ENCODE measurements at places on chromosomes 4 and X.

- peak; percentile 87 for DNase-seq
Measured at GRCh38 chr4:125317525-125317877, 2.7 kb downstream of the FAT4 start.

GRCh38 chrX:151081016-151081415 is 95.4 kb upstream of the GPR50 start:
- DNase-seq = no peak

DNA sequence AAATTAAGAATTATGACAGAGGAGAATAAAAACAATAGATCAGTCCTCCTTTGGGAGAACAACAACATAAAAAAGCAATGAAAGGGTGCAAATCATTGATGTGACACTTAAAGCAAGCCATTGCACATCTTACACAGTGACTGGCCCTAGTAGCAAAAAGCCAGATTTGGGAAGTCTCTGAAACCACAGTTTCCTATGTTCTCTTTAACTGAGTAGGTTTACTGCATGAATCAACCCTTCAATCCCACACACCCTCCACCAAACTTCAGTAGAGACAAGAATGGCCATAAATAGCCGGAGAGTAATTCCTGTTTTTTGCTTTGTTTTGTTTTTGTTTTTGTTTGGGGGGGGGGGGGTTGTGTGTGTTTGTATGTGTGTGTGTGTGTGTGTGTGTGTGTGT is 180.8 kb downstream of the VEGFC start:
- no peak for DNase-seq

DNA sequence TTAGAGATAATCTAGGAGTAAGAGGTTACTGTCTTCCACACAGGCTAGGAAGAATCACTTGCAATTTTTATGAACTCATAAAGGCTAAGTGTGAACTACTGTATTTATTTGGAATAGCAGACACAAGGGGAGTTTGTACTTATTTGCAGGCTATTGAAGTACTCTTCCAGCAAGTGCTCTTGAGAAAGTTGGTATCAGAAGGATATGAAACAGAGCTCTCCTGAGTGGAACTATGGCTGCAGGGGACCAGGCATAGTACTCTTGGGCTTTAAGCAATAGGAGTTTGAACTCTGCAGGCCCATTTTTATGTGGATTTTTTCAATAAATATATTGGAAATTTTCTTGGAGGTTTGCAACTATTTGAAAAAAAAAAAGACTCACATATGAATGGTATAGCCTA is 756.3 kb upstream of the ATOH1 start:
- no peak for DNase-seq

- DNase-seq = no peak
Measured at GRCh38 chrX:28321286-28321685, 266.0 kb upstream of the IL1RAPL1 start.

GRCh38 chr4:6715704-6716017 is 313 bp upstream of the BLOC1S4 start:
- no peak for DNase-seq

- DNase-seq = no peak
Measured at GRCh38 chr4:175779081-175779620, 32.9 kb downstream of the GPM6A start.

DNA sequence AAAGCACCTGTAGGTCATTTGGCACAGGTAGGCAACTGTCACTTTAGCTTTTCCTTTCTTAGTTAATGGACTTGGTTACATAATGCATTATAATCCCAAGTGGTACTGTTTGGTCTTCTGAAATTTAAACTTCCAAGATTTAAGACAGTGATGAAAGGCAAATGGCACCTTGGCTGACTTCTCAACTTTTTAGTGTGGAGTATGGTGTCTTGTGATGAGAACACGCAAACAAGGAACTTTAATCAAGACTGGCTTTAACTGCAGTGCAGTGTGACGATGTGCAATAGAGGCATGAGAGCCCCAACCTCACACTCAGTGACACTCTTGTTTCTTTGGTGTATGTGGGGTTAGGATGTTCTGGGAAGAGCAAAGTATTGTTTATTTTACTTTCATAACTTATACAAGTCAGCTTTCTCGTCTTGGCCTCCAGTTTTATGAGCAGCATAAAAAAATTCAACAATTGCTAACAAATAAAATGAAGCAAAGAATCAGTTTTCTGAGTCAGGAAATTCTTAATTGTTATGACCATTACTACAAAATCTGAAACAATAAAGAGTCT is 171.9 kb downstream of the MAD2L1 start:
- DNase-seq = no peak

DNA sequence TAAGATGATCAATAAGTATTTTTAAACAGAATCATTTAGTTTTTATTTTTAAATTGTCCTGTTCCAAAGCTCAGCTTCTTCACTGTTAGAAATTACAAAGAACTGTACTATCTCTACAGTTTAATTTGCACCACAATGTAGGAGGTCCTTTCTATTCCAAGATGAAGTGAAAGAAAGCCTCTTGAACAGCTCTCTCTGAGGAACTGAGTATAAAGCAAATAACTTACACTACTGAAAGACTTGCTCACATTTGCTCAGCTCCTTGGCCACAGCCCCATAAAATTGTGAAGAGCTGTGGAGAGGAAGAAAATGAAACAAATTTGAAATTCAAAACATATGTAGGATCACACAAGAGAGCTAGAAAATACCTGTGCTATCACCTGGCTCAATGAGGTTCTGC is 68.6 kb downstream of the ENPEP start:
- no peak for DNase-seq

DNA sequence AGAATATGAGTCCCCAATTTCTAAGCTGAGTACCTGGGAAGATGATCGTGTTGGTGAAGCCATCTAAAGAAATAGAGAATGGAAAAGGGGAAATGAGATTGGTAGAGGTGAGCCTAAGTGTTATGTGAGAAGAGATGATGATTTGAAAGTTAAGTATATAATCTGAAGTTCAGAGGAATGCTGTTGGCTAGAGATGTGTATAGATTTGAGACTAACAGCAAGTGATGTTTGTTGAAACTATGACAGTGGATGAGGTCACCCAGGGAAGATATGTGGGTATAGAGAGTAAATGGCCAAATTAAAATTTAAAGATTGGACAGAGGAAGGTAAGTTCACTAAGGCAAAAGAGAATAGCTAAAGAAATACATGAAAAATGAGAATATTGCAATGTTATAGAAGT is 324.2 kb downstream of the MAPK10 start:
- no peak for DNase-seq

- no peak for DNase-seq
Measured at GRCh38 chrX:39907964-39908661, 189.6 kb downstream of the BCOR start.

DNA sequence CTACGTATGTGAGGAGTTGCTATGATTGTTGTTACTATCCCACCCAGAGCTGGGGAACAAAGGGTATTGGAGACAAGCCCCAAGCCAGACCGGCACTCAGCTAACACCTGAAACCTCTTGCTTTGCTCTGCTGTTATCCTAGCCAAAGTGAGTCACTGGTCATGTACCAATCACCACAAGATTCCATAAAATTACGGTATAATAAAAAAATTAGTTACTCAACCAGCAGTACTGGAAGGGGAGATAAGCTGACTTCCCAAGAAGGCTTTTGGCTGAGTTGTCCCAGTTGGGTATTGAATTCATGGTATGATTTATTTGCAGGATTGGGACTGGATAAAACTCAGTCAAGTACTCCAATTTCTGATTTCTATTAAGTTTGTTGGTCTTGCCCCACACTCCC is 5.3 kb downstream of the EDA2R start:
- no peak for DNase-seq

- DNase-seq = no peak
Measured at GRCh38 chr4:185728893-185729292, 83.1 kb downstream of the SORBS2 start.

GRCh38 chr4:185640811-185641675 is 105.7 kb upstream of the PDLIM3 start:
- DNase-seq = peak; percentile 59

DNA sequence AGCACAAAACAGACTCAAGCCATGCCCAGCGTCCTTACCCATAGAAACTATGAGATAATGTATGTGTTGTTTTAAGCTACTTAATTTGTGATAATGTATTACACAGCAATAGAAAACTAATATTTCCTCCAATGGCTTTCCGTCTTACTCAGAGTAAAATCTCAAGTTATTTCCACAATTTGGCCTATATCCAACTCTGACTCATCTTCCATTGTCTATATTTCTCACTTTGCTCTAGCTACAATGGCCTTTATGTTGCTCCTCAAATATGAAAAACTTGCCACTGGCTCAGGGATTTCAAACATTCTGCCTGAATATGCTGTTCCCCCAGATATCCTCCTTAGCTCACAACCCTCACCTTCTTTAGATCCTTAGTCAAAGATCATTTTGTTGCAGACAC is 31.6 kb downstream of the IQCM start:
- no peak for DNase-seq

GRCh38 chr4:26900765-26901164 is 40.1 kb downstream of the STIM2 start:
- DNase-seq = no peak

DNA sequence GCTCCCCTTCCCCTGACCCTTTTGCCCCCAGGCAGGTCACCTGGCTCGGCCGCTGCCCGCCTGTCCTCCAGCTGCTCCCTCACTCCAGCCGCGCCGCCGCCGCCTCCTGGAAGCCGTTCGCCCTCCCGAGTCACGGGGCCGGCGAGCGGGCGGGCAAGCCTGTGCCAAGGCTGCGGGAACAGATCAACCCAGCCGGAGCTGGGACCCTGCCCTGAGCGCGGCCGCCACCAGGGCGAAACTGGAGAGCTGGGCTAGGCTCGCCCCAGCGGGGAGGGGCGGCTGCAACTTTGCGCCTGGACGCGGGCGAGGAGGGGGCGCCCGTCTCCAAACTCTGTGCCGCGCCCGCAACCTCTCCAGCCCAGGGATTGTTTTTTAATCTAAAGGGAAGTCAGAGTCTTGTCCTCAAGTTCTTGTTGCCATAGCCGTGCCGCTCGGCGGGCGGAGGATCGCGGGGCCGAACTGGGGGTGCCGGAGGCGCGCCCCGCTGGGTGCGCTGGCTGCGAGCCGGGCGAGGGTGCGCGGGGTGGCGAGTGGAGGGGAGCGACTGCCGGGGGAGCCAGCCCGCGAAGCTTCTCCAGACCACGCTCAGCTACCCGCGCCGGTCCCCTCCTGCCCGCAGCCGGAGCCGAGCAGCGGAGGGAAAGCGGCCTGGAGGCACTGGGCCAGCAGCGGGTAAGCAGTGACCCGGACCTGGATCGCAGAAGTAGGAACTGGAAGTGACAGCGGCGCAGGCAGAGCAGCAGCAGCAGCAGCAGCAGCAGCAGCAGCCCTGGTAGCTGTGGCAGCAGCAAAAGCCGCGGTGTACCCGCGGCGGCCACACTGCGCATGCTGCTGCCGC is 13.4 kb downstream of the ARHGEF6 start:
- peak; percentile 29 for DNase-seq

GRCh38 chr4:168409089-168409801 is 71.0 kb downstream of the DDX60L start:
- DNase-seq = no peak

DNA sequence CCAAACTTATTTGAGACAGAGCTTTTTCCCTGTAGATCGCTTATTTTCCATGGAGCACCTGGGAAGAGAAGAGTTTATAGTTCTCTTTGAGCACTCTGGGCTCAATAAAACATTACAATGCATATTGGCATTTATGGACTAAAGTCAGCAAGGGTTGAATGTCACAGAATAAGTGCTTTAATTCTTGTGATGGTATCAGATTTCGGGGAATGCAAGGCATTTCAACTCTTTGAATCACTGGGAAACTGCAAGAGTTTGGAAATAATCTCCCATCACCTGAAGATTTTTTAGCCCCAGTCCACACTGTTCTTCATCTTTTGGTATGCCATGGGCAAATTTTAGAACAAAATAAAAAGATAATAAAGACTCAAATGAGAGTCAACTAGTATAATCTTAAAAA is 111.5 kb upstream of the WDFY3 start:
- no peak for DNase-seq

DNA sequence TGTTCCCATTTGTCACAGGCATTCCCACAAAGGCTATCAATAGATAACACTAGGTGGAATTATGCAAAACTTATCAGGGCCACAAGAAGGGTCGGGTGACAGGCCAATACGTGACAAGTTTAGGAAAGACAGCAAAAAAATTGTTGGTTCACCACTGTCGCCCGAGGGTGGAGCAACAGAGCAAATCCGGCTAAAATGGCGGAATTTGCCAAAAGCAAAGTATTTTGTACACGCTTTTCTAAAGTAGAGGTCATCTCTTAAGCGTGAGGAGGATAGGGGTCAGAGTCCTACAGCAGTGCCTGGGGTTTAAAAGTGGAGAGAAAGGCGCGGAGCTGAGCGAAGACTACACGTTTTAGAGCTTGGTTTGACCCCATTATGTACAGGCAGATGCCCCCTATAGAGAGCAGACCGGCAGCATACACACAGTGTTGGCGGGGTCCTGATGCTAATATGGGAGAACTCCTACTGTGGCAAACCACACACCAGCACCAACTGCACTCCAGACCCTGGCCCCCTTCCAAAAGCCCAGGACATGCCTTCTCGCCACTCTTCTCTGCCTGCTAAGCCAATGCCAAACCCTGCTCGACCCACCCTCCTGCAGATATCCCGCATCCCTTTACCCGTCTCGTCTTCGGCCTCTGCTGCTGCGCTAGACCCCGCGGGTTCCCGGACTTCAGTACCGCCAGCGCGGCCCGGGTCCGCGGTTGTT is 733 bp downstream of the CCNA2 start:
- peak; percentile 40 for DNase-seq

DNA sequence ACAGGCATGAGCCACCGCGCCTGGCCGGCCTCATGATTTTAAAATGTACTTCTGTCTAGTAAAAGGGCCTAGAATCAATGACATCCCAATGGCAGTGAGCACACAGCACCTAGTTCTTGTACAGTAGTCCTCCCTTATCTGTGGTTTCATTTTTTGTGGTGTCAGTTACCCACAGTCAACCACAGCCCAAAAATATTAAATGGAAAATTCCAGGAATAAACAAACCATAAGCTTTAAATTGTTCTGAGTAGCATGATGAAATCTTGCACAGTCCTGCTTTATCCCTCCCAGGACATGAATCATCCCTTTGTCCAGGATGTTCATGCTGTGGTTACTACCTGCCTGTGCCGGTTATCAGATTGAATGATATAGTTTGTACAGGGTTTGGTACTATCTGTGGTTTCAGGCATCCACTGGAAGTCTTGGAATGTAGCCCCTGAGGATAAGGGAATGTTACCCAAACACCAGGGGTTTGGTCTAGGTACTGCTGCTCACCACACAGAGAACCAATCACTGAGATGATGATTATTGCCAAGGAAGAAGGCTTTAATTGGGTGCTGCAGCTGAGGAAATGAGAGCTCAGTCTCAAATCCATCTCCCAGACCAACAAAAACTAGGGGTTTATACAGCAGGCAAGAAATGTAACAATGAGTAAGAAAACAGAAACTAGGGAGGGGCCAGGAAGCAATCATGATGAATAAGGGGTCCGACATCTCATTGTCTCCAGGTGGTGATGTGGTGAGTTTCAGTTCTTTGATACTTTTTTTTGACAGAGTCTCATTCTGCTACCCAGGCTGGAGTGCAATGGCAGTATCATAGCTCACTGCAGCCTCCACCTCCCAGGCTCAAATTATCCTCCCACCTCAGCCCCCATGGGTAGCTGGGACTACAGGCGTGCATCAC is 16.2 kb upstream of the FHL1 start:
- no peak for DNase-seq

All from WERI-Rb-1 (cell line).